Trophoblast cell (in vitro differentiated cells and primary cell): ENCODE measurements at places on chromosomes 3 and 15.

GRCh38 chr3:46477145-46477544 is 12.4 kb upstream of the LTF start:
- DNase-seq: no peak

GRCh38 chr3:37536840-37537239 is 324.8 kb upstream of the CTDSPL start:
- DNase-seq: no peak

DNA sequence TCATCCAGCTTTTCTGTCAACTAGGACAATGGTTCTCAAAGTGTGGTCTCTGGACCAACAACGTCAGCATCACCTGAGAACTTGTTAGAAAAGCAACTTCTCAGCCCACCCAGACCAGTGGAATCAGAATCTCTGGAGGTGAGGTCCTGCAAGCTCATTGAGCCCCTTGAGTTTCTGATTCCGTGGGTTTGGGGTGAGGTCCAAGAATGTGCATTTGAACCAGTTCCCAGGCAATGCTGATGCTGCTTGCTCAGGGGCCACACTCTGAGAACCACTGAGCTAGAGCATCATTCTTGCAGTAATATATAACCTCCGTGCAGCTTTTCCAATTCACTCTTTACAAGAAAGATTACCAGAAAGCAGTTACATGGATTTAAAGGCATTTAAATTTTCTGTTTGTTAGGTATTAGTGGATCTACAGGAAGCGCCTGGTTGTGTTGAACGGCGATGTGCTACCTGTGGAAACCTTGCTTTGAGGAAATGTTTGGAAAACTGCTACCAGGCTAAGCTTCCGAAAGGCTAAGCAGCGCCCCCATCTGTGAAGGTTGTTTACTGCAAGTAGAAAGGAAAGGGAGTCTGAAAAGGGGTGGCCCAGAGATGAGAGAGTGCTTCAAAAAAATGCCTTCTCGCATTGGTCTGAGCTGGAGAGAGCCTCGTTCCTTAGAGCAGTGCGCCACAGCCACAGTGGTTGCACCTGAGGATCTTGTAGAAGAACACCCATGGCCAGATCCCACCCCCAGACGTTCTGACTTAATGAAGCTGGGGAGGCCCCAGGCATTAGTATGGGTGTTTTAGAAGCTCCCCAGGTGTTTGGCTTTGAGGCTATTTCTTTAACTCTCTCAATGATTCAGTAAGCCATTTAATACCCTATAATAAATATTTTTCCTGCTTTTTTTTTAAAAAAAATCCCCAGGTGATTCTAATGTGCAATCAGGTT is 50.0 kb downstream of the RLBP1 start:
- peak; percentile 77 for DNase-seq

DNA sequence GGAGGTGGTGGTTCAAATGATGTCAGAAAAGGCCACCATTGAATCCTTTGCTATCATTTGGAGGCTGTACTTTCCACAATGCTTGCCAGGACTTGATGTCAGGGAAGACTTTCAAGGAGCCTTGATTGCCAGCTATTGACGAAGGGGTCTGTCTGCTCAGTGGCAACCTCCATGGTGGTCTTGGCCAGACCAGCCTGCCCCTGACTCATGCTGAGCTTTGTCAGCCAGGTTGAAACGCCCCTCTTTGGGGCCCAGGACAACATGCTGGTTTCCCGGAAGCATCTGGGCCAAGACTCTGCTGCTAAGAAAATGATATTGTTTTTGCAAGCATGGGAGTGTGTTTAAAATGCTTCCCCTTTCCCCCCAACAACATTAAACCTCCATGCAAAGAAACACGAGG is 26.7 kb downstream of the CGNL1 start:
- no peak for DNase-seq

DNA sequence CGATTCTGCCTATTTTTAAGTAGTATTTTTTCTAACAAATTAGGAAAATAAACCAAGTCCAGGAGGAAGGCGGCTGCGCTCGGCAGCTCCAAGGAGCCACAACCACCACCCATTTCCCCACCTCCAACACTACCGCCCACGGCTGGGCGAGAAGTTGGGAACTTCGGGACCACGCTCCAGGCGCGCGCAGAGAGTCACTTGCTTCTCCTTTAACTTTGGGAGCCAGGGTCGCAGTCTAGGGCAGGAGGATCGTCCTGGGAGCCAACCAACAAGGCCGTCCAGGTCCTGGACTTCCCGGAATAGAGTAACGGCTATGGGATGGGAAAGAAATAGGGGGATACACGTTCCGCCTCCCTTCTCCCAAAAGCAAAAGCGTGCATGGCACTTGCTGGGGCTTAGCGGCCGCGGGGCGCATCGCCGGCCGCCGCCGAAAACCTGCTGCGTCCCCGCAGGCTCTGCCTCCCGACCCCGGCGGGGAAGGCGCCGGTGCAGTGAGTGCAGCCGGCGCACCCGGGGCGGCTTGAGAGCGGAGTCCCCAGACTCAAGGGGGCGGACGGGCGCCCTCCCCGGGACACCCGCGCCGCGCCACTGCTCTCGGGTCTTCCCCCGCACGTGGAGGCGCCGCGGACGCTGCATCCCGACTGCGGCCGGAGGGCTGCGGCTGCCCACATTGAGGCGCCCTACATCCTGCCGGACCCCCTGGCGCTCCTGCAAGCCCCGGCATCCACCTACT is 699 bp downstream of the MEGF11 start:
- peak; percentile 9 for DNase-seq

DNA sequence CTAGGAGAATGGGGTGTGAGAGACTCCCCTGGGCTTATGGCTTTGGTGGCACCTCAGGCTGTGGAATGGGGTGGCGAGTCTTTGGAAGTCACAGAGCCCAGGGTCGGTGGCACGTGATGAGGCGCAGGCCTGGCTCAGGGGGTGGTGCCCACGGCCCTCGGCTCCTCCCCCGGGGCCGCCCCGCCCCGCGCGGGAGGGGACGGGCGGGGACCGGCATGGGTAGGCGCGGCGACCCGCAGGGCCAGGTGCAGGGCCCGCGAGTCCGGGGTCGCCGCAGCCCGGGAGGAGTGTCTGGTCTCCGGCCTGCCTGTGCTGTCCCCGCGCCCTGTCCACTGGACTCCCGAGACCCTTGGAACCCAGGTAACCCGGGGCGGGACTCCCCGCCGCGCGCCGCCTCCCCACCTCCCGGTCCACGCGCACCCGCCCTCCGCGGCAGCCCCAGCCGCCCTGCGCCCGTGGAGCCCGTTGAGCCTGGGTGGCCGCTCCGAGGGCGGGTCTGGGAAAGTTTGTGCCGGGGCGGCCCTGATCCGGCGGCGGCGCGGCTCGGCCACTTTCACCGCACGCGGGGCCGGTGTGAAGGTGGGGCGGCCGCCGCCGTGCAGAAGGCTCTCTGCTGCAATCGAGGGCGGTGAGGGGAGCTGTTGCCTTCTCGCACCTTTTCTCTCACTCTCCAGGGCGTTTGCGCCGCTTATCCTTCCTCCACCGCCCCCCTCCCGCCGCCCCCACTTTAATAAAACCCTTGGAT is at the start of gene PAQR5:
PAQR5 (plus strand) TSS at position 216 of the 745 bp plus-strand sequence. CDS start 61,169 bp downstream, outside the sequence.
- DNase-seq: peak; percentile 66

DNA sequence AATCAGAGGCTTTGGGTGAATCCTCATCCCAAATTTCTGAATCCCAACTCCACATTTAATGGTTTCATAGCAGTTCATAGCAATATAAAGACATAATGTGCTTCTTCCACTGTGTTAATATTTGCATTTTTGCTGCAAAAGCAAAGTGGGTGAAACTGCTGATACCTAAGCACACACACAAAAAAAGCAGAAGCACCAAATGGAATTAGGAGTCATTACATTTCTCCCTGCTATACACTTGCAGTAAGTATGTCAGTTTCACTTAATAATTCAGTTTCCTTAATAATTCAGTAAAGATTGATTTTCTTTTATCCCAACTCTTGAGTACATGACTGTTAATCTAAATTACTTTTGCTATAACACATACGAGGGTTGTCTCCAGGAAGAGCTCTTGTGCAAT is 48.9 kb upstream of the ALCAM start:
- DNase-seq: no peak

- no peak for DNase-seq
Observed at GRCh38 chr3:98681486-98681885, 81.7 kb upstream of the ST3GAL6 start.

DNA sequence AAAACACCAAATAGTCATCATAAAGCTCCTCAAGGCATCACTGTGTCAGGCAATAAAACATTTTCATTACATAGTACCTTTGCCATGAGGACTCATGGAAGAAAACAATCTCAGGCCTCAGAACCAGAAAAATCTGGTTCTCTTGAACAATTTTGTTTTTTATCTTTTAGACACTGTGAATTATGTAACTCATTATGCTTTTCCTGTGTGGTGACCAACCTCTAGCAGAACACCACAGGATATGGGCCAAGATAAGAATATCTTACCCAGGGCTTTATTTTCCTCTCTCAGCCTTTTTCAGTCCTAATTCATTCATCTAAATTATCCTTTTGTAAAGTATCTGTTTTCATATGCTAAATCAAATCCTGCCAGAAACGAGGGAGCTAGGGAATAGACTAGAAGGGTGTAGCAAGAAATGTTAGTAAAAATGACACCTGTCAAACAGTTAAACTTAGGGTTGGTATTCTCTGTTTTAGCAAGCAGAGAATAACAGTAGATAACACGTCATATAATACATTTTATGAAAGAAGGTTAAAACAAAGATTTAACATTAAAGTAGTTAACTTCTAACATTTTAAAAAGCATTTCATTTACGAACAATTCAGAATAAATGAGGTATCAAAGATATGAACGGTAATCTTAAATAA is 111.1 kb downstream of the FBXL22 start:
- no peak for DNase-seq

GRCh38 chr3:137264843-137265330 is 307.1 kb downstream of the IL20RB start:
- DNase-seq: no peak

DNA sequence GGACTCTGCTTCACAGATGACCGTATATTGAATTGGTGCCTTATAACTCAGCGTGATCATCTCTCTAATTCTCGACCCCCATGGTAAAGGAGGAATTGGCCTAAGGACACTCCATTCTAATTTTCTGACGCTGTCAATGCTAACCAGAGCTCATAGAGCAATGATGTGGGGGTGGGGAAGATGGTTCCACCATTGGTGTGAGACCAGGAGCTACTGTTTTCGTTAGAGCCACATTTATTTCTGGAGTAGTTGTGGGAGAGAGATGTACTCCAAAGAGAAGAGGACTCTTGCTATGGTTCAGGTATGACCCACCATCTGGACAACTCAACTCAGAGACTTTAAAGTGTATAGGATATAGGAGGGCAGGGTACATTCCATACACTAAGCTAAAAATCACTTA is 16.3 kb downstream of the ZBTB38 start:
- no peak for DNase-seq

DNA sequence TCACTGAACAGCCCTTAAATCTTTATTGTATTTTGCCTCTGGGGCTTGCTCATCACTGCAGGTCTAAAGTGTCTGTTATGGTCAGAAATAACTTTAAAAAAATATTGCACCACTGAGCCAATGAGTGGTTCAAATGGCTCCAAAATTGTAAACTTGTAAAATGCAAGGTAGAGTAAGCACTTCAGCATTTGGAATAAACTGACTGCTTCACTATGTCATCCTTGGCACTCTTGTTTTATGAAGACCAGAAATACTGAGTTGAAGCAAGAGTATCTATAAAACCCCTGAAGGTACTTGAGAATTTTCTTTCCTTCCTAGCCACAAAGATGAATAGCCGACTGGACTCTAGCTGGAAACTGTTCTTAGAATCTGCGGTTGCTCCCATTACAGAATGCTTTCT is 390.3 kb upstream of the DPH6 start:
- DNase-seq: no peak

DNA sequence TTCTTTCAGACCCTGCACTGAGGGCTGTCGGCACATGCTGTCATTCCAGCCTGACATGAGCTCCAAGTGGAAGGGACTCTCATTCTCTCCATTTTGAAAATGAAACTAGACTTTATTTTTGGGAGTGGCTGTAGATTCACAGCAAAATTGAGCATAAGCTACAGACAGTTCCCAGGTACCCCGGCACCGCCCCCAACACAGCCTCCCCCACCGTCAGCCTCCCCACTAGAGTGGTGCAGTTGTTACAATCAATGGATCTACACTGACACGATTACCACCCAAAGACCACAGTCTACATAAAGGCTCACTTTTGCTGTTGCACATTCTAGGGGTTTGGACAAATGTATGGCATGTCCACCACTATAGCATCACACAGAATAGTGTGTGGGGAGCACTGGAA is 29.5 kb upstream of the FGD5 start:
- no peak for DNase-seq

DNA sequence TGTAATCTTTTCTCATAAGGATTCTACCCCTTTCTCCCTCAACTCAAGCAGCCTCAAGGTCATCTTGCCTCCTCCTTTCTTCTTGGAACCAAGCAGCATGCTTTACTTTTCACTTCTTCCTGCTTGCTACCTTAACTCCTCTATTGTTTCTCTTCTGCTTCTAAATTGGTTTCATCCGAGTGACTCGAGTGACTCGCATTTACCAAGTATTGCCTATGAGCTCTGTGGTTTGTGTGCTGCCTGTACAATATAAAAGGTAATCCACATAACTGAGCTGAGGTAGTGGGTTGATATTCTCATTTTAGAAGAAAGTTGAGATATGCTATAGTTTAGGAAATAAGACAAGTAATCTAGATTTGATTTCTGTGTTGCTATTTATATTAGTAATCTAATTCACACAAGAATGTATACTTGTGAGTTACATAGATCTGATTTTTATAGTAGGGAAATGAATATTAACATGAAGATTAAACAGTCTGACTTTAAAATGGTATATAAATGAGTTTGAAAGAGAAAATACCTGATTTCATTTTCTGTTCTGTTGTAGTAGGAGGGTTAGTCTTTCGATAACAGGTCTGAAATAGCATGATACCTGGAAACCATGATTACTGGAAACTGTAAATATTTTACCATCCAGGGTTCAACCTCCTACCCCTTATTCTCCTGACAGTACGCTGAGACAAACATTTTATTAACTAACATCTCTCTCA is 5.5 kb downstream of the HHLA2 start:
- no peak for DNase-seq

GRCh38 chr15:92553317-92553716 is 102.3 kb downstream of the FAM174B start:
- no peak for DNase-seq

- DNase-seq: no peak
Observed at GRCh38 chr3:129529436-129530210, 1.2 kb downstream of the RHO start.

- no peak for DNase-seq
Observed at GRCh38 chr15:67724691-67725375, 100.5 kb upstream of the SKOR1 start.

GRCh38 chr15:31263751-31264558 is 62.7 kb upstream of the KLF13 start:
- DNase-seq: peak; percentile 15
